K562 (cell line): ENCODE measurements at places on chromosomes 1 and 21.

DNA sequence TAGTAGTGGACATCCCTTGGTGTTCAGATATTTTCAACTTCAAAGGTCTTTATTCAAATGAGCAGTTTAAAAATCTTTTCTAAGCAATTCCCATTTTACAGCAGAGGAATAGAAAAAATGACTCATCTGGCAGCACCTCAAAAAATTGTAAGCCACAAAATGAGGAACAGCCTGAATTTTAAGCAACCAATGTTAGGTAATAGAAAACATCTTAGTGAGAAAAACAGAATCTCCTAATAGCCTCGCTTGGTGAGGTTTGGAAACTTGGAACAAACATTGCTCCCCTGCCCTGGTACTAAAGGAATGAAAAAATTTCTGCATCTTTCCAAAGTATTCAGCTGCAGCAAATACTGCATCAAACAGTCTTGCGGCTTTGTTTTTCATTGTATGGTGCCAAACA lies 264.4 kb downstream of the NTNG1 start:
- no peak for DNase-seq

- no peak for DNase-seq
Observed at GRCh38 chr21:32253215-32253641, 25.6 kb downstream of the MIS18A start.

DNA sequence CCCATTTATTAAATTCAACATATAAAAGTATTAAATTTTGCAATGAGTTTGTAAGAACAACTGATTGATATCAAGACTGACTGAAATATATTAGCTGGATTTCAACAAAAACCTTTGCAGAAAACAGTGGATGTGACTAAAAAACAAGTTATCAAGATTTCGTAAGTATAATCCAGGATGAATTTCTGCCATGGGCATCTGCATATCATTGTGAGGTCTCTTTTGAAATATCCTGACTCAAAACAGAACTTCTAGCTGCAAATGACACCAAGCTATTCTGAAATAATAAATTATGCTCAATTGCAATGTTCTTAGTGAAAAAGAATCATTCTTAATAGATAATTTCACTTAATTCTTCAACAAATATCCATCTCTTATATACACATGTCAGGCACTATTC lies 52.6 kb downstream of the CD34 start:
- no peak for DNase-seq

- DNase-seq = no peak
Observed at GRCh38 chr1:222420633-222421032, 127.3 kb downstream of the HHIPL2 start.

- no peak for DNase-seq
Observed at GRCh38 chr1:2480986-2481364, 4.9 kb downstream of the PLCH2 start.

GRCh38 chr21:33058957-33059356 lies 11.0 kb upstream of the OLIG1 start:
- DNase-seq = no peak

- no peak for DNase-seq
Observed at GRCh38 chr1:62882201-62883104, 98.5 kb downstream of the ATG4C start.

- DNase-seq = no peak
Observed at GRCh38 chr21:15001113-15001512, 63.7 kb downstream of the NRIP1 start.

DNA sequence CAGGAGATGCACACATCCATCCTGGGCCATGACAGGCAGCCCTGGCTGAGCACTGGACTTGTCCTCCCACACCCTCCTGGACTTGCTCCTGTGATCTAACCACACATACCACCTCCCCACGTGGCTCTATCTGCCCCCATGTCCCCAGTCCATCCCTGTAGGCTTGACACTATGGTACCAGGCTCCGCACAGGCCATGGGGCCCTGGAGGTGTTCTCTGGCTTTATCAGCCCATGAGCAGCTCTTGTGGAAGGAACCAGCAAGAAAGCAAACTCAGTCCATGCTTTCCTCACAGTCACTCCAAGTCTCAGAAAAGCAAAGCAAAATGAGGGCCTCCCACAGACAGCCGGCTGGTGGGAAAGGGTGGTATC lies 61.6 kb downstream of the CD46 start:
- no peak for DNase-seq

GRCh38 chr1:161207173-161207572 lies 5.0 kb downstream of the NDUFS2 start:
- DNase-seq = no peak

DNA sequence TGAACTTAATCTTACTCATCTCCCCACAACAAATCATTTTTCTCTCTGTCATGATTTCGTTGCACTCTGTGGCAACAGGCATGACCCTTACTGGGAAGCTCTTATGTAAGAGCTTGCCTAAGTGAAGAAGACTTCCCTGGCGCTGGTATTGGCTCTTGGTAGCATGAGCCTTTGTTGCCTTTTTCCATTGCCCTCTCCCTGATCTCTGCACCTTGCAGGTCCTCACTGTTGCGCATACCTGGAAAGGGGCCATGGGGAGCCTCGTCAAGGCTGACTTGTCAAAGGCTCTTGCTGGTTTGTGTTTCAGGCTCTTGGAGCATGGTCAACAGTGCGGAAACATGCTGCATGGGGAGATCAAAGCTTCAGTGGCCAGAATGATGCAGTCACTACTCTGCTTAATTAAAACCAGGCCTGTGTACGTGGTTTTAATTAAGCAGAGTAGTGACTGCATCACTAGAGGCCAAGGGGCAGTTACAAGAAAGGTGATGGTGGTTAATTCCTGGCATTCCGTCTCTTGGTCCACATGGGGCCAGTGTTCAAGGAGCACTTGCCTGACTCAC lies 141.3 kb downstream of the SPATA46 start:
- DNase-seq = no peak

DNA sequence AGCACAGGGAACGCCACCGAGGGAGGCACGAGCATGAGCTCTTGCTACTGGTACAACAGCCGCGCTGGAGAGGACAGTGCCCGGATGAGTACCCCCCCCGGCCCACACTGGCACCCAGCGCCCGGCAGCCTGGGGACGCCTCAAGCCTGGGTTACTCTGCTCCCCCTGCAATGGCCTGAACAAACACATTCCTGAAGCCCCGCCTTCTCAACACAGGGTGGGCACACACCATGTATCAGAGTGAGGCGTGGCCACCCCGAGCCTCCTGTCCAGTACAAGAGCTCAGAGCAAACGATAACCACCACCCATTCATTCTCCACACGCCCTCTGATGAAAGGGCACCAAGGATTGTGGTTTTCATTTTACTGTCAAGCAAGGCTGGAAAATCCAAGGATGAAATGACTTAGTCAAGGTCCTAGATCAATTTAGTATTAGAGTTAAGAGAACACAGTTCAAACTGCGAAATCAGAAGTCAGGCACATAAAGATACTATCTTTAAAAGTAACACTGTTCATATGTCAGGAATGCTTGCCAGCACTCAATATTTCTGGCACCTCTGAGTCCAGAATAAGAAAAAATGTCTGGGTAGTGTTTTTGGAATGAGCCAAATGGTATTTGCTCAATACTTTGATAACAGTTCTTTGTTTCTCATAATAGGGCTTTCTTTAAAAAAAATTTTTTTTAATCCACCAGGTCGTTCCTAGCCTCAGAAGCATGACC lies 22.0 kb downstream of the UBE2G2 start:
- DNase-seq = no peak

- no peak for DNase-seq
Observed at GRCh38 chr1:55546553-55546952, 331.4 kb upstream of the USP24 start.

DNA sequence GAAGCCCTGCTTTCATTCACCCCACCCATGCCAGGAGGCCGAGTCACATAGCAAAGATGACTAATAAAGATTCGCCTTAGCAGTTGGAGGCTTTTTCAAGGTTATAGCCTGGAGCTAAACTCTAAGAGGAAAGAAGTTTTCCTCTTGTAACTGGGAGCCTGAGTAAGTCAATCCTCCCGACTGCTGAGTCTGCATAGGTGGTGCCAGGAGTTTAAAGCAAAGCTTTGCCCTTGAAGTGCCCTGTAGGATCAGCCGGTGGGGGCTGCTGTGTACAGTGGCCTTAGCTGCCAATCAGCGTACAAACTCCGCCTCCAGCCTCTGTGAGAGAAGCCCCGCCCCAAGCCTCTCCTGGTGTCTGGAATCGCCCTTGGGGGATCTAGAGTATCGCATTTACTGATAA lies 147.5 kb upstream of the SPATA6 start:
- peak; percentile 18 for DNase-seq

- DNase-seq = no peak
Observed at GRCh38 chr1:213385806-213386324, 334.8 kb downstream of the RPS6KC1 start.

- DNase-seq = no peak
Observed at GRCh38 chr21:34936371-34936789, 112.7 kb downstream of the RUNX1 start.

DNA sequence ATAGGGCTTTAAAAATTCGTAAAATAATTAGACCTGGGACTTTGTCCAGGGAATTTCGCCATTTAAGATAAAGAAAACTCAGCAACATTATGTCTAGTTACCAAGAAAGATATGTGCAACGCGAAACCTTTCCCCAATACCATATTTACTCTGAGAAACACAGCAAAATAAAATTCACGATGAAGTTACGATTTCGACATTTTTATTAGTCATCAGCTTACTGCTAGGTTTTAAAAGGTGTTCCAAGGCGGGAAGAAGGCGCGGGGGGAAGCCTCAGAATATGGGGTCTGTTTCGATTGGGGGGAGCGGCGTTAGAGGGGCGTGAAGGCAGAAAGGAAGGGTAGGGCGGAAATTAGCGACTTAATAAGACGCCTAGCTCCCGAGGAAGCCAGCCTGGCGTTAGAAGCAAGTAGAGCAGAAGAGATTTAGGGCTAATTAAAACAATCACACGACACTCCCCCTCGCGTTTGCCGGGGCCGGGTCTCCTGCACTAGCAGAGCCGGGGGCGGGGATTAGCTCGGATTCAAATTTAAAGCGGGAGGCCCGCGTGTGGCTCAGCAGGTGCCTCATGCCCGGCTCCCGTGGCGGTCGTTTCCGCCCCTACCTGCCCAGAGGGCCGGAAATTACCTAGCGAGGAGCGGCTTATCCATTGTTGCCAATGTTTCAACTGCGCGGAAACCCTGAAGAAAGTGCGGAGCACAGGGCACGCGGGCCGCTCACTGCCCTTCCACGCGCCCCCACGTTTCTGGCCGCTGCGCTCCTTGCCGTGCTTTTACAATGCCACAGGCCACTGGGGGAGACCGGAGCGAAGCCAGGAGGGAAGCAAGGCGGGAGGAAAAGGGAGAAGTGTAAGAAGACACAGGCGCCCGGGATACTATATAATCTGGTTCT lies 795 bp upstream of the POU2F1 start:
- DNase-seq = peak; percentile 73

GRCh38 chr1:157004327-157004726 lies 41.2 kb downstream of the ARHGEF11 start:
- no peak for DNase-seq

DNA sequence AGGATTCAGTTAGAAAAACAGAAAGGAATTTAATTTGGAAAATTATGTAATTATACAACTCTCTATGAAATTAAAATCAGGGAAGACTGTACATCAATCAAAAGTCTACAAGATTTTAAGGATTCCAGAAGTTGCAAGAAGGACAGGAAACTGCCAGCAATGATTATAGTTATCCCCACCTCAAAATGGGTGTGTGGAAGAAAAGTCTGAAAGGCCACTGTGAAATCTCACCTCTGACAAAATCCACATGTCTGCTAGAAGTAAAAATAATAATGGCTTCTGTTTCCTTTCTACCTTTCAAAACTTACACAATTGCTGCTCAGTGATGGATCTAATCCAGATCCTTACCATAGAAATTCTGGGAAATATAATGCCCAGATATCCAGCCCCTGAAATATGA lies 708.1 kb upstream of the ADGRL4 start:
- no peak for DNase-seq

DNA sequence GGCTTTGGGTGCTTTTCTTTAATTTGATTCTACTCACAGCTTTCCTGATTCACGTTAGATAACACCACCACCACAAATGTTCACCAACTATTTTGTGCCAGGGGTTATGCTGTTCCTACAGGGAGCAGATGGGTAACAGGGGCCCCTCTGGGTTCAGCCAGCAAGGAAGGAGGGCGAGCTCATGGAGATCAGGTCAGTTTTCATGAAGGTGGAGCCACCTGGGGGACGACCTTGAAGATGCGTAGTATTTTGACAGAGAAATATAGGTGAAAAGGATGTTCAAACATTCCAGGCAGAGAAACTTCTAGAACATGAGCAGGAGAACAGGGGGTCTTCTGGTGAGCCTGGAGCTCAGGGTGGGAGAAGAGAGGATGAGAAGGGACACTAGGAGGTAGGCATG lies 28.9 kb downstream of the KIAA0040 start:
- DNase-seq = peak; percentile 27

DNA sequence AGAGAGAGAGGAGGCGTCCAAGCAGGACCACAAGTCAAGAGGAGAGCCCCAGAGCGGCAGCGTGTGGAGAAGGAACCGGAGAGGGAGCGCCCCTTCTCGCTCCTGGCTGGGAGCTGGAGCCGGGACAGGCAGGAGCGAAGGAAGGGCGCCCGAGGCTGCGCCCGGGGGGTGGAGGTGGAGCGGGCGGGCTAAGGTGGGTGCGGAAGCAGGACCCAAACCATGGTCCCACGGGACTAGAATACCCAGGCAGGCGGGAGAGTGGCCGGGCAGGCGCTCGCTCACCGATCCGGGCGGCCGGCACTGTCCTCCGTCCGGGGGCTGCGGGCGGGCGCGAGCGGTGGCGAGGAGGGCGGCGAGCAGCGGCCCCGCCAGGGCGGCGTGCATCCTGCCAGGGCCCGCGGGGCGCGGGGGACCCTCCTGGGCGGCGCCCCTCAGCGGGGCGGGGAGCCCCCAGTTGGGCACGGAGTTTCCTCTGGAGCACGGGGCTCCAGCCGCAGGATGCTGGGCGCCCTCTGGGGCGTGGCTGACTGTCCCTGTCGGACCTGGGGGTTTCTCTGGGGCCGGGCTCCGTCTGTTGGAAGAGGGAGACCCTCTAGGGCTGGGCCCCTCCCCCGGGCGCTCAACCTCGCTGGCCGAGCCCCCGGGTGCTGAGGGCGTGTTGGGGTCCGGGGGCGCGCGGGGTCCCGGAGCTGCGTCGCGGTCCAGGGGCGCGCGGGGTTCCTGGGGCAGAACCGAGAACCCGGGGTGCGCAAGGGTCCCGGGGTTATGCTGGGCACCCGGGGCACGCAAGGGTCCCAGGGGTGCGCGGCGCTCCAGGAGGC lies 569 bp downstream of the TRABD2B start:
- no peak for DNase-seq

DNA sequence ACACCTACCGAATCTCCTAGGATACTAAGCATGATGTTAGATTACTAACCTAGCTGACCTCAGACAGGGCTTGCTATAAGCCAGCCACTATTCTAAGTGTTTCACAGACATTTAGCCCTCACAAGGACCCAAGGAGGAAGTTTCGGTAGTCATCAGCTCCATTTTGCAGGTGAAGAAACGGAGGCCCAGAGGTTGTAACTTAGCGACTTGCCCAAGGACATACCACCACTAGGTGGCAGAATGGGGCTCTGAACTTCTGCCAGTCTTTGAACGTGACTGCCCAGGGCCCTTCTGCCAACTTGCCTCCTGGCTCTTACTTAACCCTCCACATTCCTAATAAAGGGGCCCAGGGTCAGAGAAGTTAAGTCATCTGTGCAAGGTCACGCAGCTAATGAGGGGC lies 283.5 kb downstream of the C1orf94 start:
- DNase-seq = peak; percentile 53

GRCh38 chr21:19011451-19011850 lies 607.9 kb upstream of the TMPRSS15 start:
- DNase-seq = no peak

GRCh38 chr21:27321791-27322190 lies 354.9 kb upstream of the ADAMTS5 start:
- DNase-seq = no peak
